ENCODE measurements at places on chromosomes 6 and 20.

- no peak for DNase-seq
Measured at GRCh38 chr6:135328136-135328535, 147.0 kb downstream of the MYB start.

GRCh38 chr6:25253351-25253750 is 25.8 kb upstream of the CARMIL1 start:
- DNase-seq, result peak; percentile 93

DNA sequence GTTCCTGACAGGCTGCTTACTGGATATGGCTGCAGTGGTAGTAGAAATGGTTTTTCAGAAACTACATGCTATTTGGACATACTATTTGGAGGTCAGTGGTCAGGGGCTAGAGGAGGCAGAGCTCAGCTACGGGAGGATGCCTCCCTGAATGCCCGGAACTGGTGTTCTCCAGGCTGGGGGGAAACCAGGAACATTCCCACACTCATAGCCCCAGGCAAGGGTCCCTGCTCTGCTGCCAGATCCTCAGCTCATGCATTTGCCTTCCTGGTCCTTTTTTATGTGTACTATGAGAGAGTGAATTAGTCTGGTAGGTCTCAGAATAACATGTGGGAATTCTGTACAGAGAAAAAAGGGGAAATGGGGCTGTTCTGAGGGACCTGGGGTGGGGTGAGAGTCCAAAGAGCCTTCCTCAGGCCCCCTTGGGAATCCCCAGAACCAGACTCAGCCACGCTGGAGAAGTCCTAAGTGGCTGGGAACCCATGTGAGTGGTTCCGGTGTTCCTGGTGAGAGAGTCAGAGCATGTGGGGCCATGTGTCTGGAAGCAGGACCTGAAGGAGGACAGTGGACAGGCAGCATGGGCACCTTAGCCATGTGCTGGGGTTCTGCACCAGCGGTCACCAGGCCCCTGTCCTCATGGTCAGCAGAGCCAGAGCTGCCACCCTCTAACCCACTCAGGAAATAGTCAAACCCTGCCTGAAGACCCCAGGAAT is 58.0 kb upstream of the MYL9 start:
- DNase-seq, result no peak

DNA sequence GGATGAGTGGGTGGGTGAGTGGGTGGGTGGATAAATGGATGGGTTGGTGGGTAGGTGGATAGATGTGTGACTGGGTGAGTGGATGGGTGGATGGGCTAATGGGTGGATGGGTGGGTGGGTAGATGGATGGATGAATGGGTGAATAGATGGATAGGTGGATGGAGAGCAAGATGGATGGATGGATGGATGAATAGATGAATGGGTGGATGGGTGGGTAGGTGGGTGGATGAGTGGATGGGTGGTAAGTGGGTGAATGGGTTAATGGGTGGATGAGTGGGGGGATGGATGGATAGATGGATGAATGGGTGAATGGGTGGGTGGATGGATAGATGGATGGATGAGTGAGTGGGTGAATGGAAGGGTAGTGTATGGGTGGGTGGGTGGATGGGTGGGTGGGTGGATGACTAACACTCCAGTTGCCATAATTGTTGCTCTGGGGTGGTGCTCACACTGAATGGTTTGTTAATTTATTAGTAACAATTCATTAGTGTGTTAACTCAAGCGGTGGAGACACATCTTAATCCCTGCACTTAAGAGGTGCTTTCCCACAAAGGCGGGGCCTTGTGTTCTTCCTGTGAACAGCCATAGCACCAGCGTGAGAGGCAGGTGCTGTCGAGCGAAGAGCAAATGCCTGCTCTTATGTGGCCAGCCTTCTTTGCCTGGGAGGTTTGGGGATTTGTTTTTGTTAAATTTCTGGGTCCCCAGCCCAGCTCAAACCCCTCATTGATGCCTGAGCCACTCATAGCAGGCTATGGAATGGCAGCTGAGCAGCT is 4.9 kb upstream of the APCDD1L start:
- no peak for DNase-seq

- no peak for DNase-seq
Measured at GRCh38 chr20:58818586-58819285, 32.0 kb downstream of the GNAS-AS1 start.
